ENCODE measurements at places on chromosomes 12 and 14.

- no peak for DNase-seq
Measured at GRCh38 chr14:57761800-57762199, 104.1 kb downstream of the SLC35F4 start.

DNA sequence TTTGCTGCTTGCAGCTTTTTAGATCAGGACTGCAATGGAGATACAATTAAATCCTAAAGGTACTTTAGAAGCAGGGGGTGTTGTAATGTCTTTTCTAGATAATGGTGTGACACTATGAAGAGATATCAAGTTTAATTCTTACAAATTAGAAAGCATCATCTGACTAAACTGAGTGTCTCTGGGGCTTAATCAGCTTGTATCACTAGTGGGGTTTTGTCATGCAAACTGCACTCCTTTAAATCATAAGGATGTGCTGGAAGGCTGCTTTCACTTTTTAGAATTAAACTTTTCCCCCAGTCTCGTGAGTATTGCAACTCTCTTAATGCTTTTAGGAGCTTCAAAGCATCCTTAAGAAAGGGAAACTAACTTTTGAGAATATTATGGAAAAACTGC is 218.6 kb downstream of the ESR2 start:
- no peak for DNase-seq

GRCh38 chr14:88473791-88474190 is 81.0 kb downstream of the PTPN21 start:
- DNase-seq, result no peak

DNA sequence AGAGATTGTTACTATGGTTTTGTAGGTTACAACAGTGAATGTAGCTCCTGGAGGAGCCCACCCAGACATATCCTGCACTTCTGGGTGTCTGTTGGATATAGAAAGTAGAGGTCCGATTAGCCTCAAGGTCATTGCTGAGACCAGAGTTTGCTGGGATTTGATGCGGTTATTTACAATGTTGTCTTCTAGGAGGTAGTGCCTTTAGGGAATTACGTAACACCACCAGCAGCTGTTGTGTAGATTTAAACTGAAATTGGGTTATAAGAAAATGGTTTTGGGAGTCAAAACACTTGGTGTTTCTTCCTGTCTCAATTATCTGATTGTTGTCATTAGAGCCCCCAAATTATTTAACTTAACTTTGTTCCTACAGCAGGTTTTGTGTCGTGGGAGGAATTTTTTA is 225.3 kb upstream of the PELI2 start:
- no peak for DNase-seq

DNA sequence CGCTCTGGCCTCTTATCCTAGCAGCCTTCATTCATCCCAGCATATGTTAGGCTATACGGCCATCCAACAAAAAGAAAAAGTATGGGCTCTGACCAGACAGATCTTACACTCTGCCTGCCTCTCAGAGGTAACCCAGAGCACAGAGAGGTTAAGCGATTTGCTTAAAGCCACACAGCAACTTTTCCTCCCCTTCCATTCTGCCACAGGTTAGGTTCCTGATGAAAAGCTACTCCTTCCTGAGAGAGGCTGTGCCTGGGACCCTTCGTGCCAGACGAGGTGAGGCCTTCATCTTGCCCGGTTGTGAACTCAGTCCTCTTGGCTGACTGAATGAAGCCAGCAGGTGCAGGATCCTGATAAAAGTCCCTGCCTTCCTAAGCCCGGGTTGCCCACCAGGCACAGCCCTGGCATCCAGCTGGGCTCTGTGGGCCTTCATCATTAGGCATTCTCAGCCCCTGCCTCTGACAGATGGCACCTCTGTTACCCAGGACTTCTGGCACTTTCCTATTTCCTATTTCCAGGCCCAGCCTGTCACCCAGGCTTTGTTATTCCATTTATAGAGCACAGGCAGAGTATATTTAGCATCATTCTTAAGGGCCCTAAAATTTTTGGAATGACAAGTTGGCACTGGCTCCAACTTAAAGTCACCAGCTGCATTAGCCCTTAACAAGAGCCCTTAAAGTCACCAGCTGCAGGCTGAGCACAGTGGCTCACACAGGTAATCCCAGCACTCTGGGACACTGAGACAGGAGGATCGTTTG is 12.8 kb downstream of the SOAT2 start:
- DNase-seq, result no peak

DNA sequence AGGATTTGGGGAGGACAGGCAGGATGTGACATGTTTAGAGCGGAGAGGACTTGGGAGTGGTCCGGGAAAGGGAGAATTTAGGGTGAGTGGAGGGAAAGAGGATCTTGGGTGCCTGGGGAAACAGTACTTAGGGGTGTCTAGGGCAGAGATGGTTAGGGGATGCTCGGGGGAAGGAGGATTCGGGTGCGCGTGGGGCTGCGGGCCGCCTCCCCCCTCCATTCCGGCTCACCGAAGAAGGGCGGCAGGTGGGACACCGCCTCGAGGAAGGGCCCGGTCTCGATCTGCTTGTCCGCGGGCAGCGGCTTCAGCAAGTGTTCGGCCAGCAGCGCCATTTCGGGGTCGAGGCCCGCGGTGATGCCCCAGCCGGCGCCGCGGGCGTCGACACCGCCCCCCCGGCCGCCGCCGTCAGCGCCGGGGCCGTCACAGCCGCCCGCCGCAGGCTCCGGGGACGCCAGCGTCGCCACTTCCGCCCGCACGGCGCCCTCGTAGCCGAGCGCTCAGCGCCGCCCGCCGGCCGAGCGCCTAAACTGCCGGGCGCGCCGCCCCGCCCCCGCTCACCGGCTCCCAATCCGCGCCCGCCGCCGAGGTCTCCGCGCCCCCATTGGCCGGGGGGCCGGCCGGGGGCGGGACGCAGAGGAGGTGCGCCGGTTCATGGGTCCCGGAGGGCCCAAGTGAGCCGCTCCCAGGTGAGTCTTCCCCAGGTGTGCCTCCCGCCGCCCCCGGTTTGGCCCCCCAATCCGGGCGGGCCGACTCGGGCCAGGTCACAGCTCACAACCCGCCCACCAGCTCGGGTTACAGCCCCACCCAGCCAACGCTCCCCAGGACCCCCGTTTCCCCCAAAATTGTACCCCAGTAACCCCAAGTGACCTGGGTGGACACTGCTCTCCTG is at the start of gene GLTP:
TSS of gene GLTP (minus strand) at position 499 of the 889 bp plus-strand sequence. CDS start at position 332, 167 bp downstream.
- DNase-seq, result peak; percentile 98

GRCh38 chr14:67778792-67779191 is 37.6 kb downstream of the ZFYVE26 start:
- DNase-seq, result no peak

DNA sequence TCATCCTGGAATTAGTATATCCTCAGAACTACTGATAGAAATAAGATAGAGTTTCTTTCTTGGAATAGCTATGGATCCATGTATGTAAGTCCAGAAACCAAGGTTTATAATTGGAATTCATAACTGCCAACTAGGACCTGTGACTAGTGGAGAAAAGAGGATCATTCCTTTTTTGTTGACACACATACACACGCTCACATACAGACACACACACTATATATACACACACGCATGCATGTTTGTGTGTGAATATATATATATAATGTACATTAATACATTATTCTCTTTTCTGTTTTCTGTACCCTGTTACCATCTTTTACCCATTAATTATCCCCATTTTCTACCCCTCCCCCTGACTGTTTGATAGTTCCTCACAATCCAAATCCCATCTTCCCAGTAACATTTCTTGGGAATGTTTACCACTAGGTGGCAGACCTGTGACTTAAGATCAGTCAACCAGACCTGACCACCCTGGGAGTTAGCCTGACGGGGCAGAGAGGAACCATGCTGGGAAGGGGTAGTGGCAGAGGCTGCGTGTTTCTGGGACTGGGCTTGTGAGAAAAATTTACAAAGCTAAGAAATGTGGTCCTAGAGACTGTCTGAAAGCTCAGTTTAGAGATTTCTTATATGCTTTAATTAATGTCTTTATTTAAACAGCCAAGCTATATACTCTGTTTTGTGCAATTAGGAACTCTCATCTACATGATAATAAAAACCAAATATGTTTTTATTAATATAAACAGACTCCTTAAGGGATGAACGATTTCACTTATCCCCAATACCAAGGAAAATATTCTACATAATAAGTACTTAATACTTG is 308.0 kb downstream of the PPFIA2 start:
- DNase-seq, result peak; percentile 44

- DNase-seq, result no peak
Measured at GRCh38 chr12:77402716-77403115, 337.3 kb upstream of the E2F7 start.

GRCh38 chr14:68552602-68553001 is 240.3 kb downstream of the ZFP36L1 start:
- peak; percentile 48 for DNase-seq

DNA sequence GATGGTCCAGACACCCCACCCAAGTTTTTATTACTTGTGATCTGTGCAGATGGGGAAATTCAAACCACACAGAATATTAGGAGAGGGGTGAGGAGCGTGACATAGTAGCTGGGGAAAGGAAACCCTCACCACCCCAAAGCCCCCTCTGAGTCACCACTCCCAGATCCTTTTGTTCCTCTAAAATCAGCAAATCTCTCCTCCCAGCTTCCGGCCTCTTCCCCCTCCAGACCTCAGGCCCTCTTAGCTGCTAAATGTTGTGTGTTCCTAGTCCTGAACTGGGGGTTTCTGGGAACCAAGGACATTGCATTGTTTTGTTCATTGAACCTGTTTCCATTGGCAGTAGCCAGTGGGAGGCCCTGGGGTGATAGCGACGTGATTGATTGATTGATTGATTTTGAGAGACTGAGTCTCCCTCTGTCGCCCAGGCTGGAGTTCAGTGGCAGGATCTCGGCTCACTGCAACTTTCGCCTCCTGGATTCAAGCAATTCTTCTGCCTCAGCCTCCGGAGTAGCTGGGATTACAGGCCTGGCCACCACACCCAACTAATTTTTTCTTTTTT is 5.9 kb upstream of the ORAI1 start:
- peak; percentile 84 for DNase-seq

- DNase-seq, result no peak
Measured at GRCh38 chr12:113230315-113231234, 9.3 kb downstream of the TPCN1 start.

DNA sequence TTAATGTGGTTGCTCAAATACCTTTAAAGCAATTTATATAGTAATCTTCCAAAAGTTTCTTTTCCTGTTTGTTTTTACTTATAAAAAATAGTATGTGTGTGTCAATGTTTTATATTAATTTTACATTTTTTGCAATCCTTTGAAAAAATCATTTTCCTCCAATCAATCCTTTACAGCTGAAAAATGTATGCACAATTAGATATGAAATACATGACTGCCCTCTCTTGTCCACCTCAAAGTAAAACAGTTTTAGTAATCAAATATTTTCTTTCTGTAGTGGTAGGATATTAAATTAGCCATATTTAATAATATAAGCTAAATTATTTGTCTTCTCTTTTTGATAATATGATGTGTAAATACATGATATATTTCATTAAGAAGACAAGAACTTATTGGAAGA is 269.9 kb downstream of the ADAMTS20 start:
- DNase-seq, result no peak

DNA sequence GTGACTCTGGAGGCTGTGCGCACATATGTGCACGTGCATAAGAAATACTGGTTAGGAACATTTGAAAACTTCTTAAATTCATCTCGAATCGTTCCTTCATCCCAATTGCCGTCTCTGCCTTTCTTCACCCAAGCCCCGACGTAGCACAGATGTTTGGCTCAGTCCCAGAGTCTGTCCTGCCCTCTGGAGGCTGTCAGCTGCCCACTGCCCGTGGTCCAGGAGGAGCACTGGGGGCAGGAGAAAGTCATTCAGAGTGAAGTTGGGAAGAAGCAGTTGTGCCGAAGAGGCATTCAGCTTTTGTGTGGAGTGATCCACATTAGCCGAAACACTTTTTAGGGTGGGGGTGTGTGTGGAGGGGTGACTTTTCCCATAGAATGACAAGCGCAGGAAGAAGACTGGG is 124.9 kb downstream of the TSPAN9 start:
- DNase-seq, result no peak

DNA sequence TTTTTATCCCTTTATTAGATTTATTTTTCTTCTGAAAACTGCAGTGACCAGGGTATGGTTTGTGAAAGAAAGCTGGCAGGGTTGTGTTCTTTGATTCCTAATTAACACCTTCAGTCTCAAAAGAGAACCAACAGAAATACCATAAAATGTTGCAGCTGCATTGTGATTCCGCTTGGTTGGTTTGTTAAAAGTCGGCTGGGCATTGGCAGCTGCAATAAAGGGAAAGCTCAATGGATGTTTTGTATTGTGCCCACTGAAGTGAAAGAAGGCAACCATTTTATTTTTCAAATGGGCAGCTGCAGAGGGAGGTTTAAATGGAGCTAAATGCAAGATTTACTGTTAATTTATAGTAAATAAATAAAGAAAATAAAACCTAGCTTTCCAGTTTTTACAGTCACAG is 16.7 kb downstream of the LGR5 start:
- DNase-seq, result no peak

- no peak for DNase-seq
Measured at GRCh38 chr12:106174876-106175275, 36.1 kb upstream of the NUAK1 start.

DNA sequence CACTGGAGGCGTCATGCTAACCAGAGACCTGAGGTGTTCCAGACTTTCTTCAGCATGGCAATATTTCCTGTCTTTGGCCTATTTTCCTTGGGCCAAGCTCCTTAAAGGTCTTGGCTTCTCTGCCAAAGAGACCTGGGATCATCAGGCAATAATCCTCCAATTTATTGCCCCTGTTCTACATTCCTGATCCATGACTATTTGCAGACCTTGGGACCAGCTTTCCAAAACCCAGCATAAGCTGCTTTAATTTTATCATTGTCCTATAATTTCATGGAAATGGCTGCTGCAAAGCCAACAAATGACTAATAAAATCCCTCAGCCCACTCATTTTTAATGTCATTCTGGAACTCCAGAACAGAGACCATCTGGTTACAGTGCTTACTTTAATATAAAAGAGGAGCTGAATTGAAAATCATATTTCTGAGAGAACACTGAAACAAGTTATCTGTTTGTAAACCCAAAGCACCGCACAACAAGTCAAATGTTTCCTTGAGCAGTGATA is 166.9 kb upstream of the BTG1 start:
- no peak for DNase-seq

GRCh38 chr14:95106971-95107370 is 50.4 kb downstream of the DICER1 start:
- DNase-seq, result peak; percentile 31

DNA sequence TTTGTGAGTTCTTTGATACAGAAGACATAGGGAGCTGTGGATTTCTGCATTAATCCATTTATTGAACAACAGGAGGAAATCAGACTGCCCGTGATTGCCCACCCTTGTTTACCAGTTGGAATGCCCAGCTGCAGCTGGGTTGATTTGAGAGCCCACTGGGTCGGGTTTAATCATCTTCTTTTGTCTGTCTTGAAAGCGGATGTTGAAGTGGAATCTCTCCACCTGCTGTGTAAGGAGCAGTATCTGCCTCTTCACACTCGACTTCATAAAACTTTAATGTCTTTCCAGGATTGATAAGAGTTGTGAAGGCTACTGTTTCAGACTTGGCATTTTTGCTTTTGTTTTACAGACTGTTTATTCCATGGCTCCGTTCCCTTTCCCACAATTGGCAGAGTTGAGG is 39.9 kb downstream of the TBC1D30 start:
- no peak for DNase-seq

GRCh38 chr14:97687944-97688630 is 890.9 kb downstream of the VRK1 start:
- DNase-seq, result no peak

- DNase-seq, result no peak
Measured at GRCh38 chr12:56896082-56896481, 38.1 kb downstream of the SDR9C7 start.

GRCh38 chr12:110062241-110062640 is 13.9 kb upstream of the C12orf76 start:
- DNase-seq, result peak; percentile 68
